Breast epithelium (tissue), 4 donors: ENCODE measurements at places on chromosomes 4 and X.

GRCh38 chr4:74426101-74426500 lies 18.8 kb upstream of the AREG start:
- no peak for DNase-seq

GRCh38 chr4:8540991-8541390 lies 39.2 kb upstream of the GPR78 start:
- no peak for DNase-seq

DNA sequence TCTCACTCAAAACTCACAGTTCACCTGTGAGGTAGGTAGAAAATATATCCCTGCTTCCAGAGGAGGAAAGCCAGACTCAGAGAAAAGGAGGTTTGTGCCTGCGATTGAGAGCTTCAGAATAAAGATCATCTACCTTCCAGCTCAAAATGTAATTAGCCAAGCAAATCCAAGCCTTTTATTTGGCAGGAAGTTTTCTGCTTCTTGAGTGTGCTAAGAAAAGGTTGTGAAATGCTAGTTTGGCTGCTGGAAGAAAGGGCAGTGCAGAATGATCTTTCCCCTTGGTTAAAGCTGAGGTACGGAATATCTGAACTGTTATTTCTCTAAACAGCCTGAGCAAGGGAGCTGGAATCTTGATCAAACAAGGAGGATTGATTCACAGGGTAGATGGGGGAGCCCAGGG lies 59.7 kb upstream of the VCX3B start:
- DNase-seq = no peak

GRCh38 chr4:7771541-7772507 lies 167.8 kb downstream of the AFAP1 start:
- DNase-seq = no peak
